HT-29 (cell line): ENCODE measurements at places on chromosomes 16 and 17.

- no peak for DNase-seq
Observed at GRCh38 chr17:73118951-73119391, 26.5 kb upstream of the SLC39A11 start.

GRCh38 chr16:30609002-30609925 is 925 bp downstream of the ZNF689 start:
- DNase-seq, result peak; percentile 6

GRCh38 chr17:38701504-38702165 is 3.4 kb upstream of the MLLT6 start:
- DNase-seq, result no peak

- DNase-seq, result no peak
Observed at GRCh38 chr17:79870540-79870939, 31.3 kb upstream of the CBX4 start.

DNA sequence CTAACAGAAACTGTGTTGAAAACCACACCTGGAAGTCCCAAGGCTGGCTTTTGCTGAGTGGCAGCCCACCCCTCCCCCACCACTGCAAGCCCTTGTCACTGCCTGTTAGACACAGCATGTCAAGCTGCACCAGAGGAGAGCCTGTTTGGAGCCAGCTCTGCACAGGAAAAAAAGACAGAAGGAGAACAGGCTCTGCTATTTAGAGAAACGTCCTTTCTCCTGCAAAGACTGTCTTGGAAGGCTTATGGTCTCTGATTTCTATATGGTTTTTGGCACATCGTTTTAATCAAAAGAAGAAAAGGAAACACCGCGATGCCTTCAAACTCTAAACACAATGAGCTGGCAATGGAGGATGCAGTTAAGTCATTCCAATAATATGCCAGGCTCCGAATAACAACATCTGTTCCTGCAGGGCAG is 275.5 kb downstream of the MAP2K4 start:
- no peak for DNase-seq

DNA sequence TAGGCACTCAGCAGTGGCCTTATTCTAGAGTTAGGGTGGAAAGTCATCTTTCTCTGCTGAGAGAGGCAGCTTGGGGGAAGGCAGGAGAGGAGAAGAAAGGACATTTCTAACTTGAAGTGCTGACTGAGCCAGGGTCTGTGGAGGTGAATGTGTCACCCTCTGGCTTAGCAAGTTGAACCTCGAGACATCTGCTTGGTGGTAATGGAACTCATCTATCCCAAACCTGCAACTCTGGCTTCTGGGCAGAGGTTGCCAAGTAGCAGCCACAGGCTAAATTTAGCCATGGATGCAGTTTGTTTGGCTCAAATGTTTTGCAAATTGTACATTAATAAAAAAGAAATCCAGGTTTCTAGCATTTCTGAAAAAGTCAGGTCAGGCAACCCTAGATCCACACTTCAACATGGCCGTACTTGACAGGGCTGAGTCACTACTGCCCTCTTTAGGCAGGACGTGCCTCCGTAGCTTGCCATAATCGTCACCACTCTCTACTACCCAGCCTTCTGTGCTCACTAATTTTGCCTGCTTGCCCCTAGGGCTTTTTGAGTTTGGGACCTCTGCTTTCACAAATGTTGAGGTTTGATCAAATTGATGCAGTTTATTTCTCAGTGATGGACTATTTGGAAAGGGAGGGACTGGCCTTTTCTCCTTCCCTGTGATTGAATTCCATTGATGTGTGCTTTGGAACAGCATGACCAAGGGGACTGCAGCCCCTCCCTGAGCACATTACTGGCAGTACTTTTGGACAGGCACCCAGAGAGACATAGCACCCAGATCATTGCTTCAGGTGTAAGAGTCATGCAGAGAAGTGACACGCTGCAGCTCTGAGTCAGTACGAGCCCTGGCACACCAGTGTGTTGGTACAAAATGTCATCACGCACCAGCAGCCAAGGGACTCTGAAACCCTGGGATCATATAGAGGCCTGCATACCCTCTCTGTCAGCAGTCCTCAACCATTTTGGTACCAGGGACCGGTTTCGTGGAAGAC is 5.2 kb downstream of the CDH13 start:
- DNase-seq, result no peak

- DNase-seq, result no peak
Observed at GRCh38 chr17:2089021-2089422, 34.1 kb downstream of the HIC1 start.

DNA sequence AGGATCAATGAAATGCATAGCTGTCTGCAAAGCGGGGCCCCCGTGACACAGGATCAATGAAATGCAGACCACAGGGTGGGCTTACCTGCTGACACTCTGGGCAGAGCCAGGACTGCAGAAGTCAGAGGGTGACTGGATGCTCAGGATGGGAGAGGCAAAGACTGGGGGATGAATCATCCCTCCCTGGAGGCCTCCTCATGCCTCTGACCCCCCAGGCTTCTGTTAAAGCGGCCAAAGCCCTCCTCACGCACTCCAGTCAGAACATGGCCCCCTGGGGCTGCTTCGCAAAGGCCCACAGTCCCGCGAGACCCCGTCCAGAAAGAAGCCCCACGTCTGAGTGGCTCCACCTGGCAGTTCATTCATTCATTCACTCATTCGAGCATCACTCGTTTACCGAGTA is 38.4 kb upstream of the FOXF1 start:
- DNase-seq, result no peak

GRCh38 chr17:63774141-63774968 is at the start of gene DDX42:
TSS of gene DDX42 (plus strand) at chr17:63774170. CDS start at chr17:63787050, 12,880 bp downstream.
- peak; percentile 70 for DNase-seq

- no peak for DNase-seq
Observed at GRCh38 chr16:21666772-21667171, 3.0 kb downstream of the OTOA start.

DNA sequence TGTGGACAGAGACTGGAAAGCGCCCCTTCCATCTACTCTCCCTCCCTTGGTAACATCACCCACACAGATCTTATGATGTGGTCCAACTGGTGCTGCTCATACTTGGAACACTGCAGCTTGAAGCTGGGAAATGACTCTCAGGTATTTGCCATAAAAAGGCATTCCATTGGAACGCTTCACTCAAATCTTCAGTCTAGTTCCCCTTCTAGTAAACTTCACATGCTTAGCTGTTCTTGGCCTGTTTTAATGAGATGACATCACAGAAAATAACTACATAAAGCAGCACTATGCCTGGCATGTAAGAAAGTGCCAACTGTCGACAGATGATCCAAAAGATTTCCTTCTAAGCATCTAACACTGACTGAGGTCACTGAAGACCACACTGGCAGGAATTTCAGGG is 9.3 kb downstream of the ZNF263 start:
- DNase-seq, result no peak

DNA sequence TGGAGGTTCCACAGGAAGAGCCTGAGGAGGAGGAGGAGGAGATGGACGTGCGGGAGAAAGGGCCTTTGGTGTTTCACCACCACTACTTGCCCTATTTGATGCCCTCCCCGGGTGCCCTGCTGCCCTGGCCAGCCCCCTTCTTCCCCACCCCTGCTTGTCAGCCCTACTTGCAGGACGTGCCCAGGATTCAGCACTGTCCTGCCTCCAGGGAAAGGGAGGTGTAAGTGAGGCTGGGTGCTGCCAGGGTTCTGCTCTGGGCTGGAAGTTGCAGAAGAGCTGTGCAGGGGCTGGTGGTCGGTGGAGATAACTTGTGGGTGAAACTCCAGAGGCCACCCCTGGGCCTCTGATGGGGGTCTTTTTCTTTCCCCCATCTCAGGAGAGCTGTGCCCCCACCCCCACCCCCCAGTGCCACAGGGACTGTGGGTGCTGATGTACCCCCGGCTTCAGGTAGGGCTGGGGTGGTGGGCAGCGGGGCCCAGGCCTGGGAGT is 3.0 kb downstream of the PRR29 start:
- DNase-seq, result no peak

- DNase-seq, result peak; percentile 16
Observed at GRCh38 chr16:57071831-57072582, 20.4 kb upstream of the CPNE2 start.

DNA sequence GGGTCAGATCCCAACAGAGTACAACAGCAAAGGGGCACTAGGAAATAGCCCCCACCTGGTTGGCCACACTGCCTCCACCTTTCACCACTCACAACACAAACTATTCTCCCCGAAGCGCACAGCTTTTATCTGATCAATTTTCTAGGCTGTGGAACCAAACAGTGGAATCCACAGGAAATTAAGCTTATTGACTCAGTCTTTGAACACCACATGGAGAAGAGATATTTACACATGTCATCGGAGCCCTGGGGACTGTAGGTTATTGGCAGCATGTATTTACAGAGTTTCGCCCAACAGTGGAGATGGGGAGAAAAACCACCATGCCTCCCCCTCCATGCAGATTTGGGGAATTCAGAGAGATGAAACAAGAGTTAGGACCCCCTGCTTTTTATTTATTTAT is 154.8 kb downstream of the XYLT1 start:
- DNase-seq, result no peak
